ENCODE measurements at places on chromosomes 2 and 18.

DNA sequence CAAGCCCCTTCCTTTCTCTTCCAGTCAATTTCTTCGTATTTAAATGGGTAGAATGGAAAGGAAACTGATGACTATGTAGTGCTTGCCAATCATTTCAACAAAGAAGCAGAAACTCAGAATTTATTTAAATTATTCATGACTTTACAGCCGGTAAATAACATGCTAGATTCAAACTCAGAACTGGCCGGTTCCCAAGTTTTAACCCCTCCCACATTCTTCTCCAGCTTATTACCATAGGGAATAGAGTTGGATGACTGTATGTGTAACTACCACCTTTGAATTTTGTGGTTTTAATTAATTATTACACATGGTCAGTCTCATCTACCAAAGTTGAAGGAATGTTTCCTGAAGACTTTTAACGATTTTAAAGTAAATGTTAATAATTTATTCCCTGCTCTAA lies 819.3 kb upstream of the LRATD1 start:
- DNase-seq = no peak

- DNase-seq = no peak
Observed at GRCh38 chr2:121348128-121348740, 63.2 kb upstream of the TFCP2L1 start.

- peak; percentile 87 for DNase-seq
Observed at GRCh38 chr2:73293534-73294171, at the start of gene EGR4. Gene EGR4 (minus strand): TSS chr2:73293548. CDS start chr2:73293317, 231 bp downstream.

DNA sequence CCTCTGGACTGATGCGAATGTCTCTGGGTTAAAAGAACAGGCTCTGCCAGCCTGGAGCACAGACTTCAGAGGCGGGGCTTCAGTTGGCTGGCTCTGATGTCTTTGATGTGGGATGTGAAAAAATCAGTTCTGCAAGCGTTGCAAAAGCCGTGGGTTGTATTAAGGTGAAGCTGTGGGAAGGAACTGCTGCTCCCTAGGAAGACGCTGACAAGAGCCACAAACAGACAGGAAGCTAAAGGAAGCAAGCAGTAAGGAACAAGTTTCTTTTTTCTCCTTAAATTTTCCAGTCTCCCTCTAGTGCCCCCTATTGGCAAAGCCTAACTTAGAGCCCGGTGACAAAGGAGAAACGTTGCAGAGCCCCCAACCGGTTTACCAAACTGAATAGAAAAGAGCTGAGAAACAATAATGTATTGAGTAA lies 239.0 kb downstream of the CCDC178 start:
- DNase-seq = no peak

DNA sequence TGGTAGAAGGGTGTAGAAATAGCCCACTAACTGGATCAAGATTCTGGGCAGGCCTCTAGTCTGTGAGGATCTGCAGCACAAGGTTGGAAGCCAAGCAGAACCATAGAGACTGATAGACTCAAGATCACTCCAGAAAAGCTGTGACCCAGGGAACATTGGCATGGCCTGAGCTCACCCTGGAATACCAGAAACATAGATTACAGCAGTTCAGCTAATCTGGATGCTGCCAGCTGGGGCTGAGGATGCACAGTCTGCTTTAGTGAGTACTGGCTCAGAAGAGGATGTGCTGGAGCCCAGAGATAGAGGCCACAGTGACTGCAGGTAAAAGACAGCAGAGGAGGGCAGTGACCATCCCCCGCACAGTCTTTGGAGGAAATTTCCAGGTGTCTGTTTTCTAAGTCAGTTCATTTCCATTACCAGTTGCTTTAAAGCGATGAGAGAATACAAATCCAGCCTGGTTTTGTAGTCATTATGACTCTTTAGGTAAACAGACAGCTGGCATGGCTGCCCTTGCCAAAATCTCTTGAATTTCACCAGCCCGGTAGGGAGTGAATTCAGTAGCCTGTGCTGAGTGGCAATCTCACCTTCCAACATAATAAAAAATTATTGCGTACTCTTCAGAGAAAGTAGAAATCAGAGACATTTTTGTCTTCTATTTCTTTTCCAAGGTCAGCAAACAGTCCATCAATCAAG lies 119.2 kb downstream of the ANTXR1 start:
- no peak for DNase-seq

DNA sequence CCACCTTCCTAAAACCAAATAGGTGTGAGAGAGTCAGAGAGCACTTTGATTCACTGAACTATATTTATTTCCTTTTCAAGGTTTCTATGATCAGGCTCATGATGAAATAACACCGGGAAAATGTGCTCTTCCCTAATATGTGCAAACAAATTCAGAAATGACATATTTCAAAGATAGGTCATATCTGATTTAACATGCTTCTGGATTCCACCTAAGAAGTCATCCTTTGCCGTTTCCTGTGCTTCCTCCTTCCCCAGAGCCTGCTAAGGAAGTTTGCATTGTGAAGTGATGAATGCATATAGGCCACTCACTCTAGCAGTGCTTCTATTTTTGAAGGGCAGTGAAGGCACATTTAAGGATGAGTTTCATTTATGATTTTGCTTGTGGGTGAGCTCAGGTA lies 327.6 kb downstream of the TDRD15 start:
- DNase-seq = no peak

DNA sequence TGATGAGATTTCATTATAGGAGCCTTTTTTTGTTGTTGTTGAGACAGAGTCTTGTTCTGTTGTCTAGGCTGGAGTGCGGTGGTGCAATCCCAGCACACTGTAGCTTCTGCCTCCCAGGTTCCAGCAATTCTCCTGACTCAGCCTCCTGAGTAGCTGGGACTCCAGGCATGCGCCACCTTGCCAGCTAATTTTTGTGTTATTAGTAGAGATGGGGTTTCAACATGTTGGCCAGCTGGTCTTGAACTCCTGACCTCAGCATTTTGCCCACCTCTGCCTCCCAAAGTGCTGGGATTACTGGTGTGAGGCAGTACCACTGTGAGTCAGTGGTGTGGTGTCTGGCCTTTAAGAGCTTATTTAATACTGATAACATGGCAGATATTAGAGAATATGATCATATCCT lies 60.1 kb downstream of the MOB4 start:
- no peak for DNase-seq

Data from stimulated activated naive CD4-positive, alpha-beta T cell (primary cell).